ENCODE measurements at places on chromosomes 4 and X.

GRCh38 chrX:135382260-135382659 lies 39.5 kb upstream of the SMIM10L2A start:
- no peak for DNase-seq

- no peak for DNase-seq
These were observed 793 bp downstream of the NALF2 start for GRCh38 chrX:69504626-69505612.

GRCh38 chr4:121651597-121651996 lies 45.2 kb downstream of the ANXA5 start:
- no peak for DNase-seq

DNA sequence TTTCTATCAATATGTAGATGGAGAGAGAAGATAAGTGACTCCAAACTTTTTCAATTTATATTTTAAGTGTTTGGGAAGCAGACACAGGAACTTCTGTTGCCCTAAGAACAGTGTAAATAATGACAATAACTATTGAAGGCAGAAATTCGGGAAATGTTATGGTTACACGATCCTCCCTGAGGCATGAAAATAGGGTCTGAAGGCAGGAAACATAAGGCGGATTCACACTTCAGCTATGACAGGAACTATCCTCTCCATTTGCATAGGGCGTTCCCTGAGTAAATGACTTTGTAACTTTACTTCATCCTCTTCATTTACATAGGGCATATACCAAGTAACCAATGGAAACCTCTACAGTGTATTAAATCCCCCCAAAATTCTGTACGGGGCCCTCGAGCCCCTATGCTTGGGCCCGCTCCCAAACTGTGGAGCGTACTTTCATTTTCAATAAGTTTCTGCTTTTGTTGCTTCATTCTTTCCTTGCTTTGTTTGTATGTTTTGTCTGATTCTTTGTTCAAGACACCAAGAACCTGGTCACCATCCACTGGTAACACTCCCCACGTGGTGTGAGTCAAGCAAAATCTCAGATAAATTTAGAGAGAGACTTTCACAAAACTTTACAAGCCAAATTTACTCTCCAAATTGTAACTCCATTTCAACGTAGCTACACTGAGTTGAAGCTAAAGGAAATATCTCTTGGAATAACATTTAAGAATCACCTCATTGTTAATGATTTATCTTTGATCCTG lies 2504.3 kb downstream of the ARAP2 start:
- no peak for DNase-seq

DNA sequence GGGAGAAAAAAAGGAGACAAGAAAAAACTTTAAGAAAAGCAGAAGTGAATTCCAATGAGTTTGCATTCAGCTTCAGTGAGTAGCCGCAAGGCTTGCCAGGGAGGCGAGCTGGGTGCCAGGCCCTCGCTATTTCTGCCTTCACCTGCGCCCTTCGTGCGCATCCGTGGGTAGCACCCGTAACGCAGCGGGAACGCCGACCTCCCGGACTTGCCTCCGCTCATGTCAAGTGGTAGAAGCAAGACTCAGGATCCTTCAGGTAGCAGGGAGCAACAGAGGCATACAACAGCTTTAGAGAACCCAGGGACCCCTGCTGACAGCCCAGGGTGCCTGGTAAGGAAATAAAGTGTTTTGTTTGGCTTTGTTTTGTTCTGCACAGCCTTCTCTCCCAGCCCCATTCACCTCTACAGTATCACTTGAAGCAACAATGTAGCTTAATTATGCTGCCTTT lies 140.0 kb upstream of the BCOR start:
- no peak for DNase-seq

DNA sequence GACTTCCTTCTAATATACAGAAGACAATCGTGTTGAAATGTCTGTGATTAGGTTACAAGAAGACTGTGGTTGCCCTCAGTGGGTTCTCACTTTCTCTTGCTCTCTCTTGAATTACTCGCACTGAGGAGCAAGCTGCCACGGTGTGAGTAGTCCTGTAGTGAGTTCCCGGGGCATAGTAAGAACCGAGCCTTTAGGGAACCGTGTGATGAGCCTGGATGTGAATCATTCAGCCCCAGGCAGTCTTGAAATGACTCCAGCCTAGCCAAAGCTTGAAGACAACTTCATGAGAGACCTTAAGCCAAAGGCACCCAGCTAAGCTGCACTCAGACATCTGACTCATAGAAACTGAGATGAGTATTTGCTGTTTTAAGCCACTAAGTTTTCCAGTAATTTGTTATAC lies 292.7 kb downstream of the SPOCK3 start:
- DNase-seq: no peak

DNA sequence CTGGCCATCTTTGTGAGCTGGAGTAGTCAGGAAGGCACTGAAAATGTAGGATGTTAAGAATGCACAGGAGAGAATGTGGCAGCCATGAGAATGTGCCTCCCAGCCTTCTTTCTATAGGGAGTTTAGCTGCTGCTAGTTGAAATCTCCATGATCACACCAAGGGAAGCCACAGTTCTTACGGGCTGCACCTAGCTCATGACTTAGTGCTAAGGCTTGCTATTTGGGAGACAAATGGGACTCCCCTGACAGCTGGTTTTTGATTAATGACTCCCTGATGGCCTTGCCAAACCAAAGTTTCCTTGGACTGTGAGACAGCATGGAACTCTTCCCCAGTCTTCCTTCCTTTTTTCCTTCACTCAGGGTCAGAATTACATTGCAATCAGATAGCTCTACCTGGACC lies 9.2 kb downstream of the CTSO start:
- DNase-seq: no peak

- DNase-seq: no peak
These were observed 52.6 kb downstream of the FAM114A1 start for GRCh38 chr4:38920186-38920585.

GRCh38 chrX:21721195-21721594 lies 36.7 kb downstream of the SMPX start:
- DNase-seq: no peak

GRCh38 chr4:158566860-158567259 lies 45.2 kb downstream of the RXFP1 start:
- no peak for DNase-seq

Measured in NCI-H1930 (cell line).